ENCODE measurements at places on chromosomes 2 and 18.

GRCh38 chr2:60350791-60351190 is 202.7 kb downstream of the BCL11A start:
- DNase-seq: no peak

GRCh38 chr2:215530191-215530968 is 94.5 kb upstream of the FN1 start:
- DNase-seq: no peak

- no peak for DNase-seq
These were observed 56.9 kb upstream of the MAT2A start for GRCh38 chr2:85481818-85482777.

DNA sequence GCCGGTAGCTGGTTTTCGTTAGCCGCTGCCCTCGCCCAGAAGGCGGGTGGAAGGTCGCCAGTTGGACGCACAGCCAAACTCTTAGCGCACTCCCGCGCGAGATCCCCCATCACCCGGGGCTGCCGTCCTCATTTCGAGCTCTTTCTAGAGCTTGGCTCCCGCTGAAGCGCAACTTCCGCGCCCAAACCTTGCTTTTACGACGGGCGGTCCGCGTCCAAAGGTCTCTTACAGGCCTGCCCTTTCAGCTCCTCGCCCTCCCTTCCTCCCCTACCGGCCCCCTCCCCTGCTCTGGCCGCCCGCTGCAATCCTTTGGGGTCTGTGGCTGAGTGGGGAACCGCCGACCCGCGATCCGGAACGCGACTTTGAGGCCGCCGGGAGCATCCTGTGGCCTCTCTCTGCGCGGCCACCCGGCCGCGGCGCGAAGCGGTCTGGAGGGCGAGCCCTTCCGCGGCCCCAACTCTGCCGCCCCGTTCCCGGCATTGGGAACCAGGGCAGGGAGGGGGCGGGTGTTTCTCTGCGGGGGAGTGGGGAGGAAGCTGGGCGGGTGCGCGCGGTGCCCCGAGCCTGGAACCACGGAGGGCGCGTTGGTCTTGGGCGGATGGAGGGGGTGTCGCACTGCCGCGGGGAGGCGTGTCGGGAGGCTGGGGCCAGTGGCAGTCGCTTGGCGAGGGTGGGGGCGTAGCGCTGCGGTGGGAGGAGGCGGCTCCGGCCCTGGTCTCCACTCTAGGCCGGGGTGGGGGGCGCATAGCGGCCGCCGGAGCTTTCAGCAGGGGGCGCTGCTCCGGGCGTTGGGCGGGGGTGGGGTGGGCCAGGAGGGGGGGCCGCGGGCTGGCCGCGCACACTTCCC is at the start of gene GDF7:
Gene GDF7, plus strand, starts transcription at position 841 of the 847 bp plus-strand sequence. CDS start 96 bp downstream, outside the sequence.
- no peak for DNase-seq

Data from stimulated activated CD8-positive, alpha-beta memory T cell treated with anti-CD3 and anti-CD28 coated beads, Interleukin-2, amount 100 ng/mL, for 1 hour (primary cell).